ENCODE measurements at places on chromosomes 2 and 18.

DNA sequence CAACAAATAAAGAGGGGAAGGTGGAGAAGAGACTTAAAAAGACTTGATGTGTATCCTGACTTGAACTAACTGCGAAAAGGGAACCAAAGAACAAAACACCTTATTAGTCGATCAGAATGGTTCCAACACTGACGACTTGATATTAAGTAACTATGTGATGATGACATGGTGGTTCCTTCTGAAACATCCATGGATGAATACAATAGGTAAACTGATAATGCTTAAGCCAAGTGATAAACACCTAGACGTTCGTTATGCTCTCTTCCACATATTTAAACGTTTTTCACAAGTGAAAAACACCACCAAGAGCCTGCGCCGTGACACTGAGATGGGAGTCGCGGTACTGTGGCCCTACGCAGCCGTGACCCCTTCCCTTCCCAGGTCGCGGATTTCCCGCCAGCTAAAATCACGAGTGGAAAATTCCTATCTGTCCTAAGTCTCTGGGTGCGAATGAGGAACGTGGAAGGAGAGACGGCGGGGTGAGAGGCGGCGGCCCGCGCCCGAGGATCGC, 797 bp downstream of the TTC32 start:
- DNase-seq: no peak

DNA sequence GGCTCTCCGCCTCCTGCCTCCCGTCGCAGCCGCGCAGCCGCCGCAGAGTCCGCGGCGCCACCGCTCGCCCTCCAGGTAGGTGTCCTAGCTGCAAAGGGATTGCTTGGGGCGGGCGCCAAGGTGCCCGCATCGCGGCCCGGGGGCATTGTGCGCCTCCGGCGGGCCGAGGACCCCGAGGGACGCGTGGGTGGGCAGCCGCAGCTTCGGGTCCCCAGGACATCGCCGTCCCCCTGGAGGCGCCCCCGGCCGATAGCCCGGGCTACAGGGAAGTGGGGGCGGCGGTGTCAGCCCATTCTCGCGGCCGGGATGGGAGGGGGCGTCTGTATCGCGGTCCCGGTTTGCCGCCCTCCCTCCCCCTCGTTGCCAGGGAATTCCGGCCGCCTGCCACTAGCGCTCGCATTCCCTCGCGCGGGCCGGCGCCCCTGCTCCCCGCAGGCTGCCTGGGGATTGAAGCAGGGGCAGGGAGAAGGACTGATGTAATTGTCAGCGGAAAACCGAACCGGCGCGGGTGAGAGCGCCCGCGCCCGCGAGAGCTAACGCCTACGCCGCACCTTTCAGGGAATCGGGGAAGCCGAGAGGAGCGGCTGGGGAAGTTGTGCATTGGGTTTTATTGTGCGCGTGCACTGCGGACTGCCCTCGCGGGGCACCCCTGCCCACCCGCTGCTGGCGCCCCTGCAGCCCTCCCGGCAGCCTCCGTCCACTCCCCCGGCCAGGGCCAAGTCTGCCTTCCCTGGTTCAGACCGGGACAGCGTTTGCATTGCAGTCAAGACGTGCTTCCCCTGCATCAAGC, 483 bp downstream of the OSBPL6 start:
- DNase-seq: no peak

GRCh38 chr2:30112561-30112960, 34.2 kb upstream of the YPEL5 start:
- DNase-seq: no peak

DNA sequence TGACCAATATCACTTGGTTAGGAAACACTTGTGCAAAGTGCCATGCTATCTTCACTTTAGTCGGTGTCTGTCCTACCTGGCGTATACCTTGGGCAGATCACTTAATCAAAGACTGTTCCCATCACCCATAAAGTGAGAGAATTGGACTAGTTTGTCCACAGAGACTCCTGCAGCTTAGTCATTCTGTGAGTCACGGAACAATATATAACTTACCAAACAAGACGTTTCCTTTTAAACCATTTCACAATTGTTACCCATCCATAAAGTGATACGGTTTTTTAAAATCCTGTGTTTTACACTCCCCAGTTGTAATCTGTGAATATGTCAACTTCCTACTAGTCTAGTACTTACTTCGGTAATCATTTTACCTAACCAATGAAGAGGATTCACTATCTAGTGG, 499.3 kb upstream of the SMIM21 start:
- no peak for DNase-seq

DNA sequence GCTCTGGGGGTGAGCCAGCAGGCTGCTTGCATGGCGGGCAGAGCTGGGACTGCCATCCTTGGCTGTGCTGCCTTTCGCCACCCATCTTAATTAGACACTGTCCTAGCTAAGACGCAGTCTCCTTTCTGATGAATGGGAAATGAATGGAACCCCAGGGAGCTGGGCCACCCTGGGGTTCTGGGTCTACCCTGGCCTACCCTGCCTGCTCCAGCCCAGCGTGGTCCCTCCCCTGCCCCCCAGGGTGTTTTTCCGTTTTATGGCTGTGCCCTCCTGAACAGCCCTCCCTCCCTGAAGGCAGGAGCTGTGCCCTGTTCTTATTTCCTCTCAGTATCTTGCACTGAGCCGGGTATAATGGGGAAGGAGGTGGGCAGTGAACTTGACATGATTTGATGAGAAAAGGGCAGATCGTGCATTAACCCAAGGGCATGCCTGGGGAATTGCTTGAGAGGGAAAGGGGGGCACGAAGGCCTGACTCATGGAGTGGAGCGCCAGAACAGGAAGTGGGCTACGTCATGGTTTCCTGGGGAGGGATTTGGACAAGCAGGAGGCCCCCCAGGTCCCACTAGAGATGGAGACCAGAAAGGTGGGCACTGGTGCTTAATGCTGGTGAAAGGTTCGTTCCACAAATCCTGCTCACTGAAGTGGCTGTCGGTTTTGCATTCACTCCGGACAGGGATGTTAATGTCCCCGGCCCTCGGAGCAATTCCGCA, 165.0 kb downstream of the KLHL29 start:
- DNase-seq: no peak

- no peak for DNase-seq
These were observed 417.1 kb downstream of the HRH4 start for GRCh38 chr18:24877546-24877945.

GRCh38 chr2:24362253-24362652, 1.9 kb upstream of the ITSN2 start:
- DNase-seq: no peak

DNA sequence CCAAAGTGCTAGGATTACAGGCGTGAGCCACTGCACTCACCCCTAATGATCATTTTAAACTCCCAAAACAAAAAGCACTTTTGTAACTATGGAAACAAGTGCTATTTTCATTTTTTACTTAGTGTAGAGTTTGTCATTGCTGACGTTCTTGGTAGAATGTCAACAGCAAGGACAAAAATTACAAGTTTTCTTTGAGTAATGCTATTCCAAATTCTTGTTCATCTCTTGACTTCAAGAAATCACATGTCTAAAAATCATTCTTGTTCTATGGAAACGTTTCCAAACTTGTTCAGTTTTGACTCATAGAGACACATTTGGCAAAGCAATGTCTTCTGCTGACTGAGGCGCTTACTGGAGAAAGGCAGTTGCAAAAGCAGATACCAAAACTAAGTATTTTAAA, 82.6 kb downstream of the MBP start:
- no peak for DNase-seq

DNA sequence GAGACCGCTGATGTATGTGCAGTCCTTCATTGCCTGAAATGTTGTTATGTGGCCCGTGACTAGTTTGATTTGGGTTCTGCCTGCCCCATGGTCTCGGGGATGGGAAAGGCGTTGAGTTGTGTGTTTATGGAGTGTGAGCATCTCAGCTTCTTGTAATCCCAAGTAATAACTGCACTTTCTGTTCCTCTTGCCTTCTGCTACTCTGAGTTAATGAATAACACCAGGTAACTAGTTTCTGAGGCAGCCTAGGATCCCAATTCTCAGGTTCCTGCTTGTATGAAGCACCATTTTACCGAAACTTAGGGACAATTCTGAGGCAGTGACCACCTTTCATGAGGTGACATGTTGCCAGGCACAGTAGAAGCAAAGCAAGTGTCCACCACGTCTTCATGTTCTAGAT, 170.0 kb downstream of the ALK start:
- DNase-seq: no peak

GRCh38 chr18:2396162-2396505, 175.2 kb downstream of the METTL4 start:
- DNase-seq: no peak

DNA sequence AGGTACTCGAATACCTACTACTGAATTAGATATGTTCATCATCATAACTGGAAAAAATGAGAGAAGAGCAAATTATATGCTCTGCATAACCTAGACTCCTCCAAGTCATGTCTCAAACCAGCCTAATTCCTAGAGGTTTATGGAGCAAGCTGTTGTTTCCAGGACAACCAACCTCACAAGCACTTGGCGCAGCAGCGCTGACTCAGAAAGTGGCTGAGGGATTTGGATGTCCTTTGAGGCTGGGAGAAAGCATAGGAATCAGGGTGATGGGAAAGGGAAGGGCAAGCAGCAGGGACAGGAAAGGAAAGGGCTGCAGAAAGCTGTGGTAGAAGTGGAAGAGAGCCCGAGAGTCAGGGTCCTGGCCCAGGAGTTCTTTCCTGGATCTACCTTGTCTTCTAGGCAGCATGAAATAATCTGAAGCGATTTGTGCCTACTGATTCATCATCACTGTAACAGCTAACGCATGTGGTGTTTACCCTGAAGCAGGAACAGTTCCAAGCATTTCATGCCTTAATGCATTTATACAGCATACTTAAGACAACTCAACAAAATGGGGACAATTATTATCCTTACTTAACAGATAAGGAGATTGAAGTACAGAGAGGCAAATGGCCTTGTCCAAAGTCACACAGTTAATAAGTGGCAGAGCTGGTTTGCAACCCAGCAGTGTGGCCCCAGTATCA, 3.7 kb downstream of the PLEK start:
- DNase-seq: no peak

- DNase-seq: no peak
These were observed 34.6 kb downstream of the ADCY3 start for GRCh38 chr2:24885221-24886125.

DNA sequence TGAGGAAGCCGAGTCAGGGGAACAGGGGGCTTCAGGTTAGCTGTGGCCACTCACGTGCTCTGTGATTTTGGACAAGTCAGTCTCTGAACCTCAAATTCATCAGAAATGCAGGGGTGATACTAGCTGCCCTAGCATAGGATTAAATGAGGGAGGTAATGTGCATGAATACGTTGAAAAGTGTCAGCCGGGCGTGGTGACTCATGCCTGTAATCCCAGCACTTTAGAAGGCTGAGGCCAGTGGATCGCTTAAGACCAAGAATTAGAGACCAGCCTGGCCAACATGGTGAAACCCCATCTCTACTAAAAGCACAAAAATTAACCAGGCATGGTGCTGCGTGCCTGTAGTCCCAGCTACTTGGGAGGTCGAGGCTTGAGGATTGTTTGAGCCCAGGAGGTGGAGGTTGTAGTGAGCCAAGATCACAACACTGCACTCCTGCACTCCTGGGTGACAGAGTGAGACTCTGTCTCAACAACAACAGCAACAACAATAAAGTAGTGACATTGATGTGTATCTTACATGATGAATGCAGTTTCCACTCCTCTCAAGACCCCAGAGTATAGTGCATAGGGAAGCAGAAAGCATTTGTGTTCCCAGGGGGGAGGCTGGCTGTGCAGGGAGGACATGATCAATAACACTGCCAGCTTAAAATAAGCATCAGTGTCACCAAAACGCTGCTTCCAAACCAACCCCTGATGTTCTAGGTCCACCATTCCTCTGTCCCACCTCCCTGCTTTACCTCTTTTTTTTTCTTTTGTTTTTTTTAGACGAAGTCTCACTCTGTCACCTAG, 68.8 kb downstream of the HNRNPLL start:
- no peak for DNase-seq
